Stimulated activated CD8-positive, alpha-beta memory T cell treated with anti-CD3 and anti-CD28 coated beads, Interleukin-2, amount 100 ng/mL, for 1 hour (primary cell): ENCODE measurements at places on chromosomes 6 and 20.

GRCh38 chr6:56005426-56005825 is 130.0 kb upstream of the BMP5 start:
- no peak for DNase-seq

DNA sequence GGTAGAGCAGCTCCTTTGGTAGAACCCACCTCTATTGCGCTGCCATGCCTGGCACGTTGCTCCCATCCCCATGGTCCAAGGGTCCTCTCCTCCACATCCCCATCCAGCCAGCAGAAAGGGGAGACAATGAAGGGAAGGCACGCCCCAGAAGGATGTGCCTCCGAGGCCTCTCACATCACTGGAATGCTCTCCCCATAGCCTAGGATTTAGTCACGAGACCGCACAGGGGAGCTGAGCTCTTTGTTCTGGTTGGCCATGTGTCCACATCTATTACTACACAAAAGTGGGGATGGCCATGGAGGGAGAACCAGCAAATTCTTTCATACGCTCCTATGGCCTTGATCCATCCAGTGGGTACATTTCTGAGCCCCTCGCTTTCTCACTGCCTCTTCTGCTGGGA is 60.5 kb upstream of the SALL4 start:
- no peak for DNase-seq

GRCh38 chr6:27816906-27817305 is 95.3 kb downstream of the OR2B2 start:
- no peak for DNase-seq

- no peak for DNase-seq
Measured at GRCh38 chr20:59063358-59064213, 21.0 kb upstream of the PRELID3B start.
